SK-MEL-5 (cell line): ENCODE measurements at places on chromosomes 4 and X. TPM values are rescaled to one million over a fixed set of nuclear protein-coding genes. Genes with fewer than 3 reads are reported as not detected.

DMRTC1 gene
- total RNA-seq = not detected in 2 replicates

CASP3 gene
- 33.1 and 38.4 TPM in 2 replicates for total RNA-seq

- peak; percentile 51 for DNase-seq
Measured at GRCh38 chr4:11720292-11720691, 291.6 kb upstream of the HS3ST1 start.

DNA sequence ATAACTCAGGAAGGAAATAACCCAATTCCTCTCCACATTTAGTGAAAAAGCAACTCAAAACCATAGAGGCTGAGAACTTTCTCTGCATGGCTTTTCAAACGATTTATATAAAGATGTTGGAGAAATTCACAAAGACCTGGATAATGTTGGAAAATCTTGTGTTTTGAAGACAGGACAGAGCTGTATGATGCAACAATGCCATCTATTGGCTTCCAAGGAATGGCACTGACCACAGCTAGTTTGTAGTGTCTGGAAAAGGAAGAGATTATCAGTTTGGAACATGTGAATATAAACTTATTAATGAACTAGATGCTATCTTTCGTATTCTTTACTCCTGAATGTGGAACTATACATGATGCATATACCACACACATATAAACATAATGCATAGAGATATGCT, 503.6 kb downstream of the IL1RAPL1 start:
- DNase-seq = peak; percentile 34

GRCh38 chr4:161345741-161346140, 818.1 kb downstream of the FSTL5 start:
- no peak for DNase-seq

TRIM75 gene
- total RNA-seq = not detected in 2 replicates

- DNase-seq = no peak
Measured at GRCh38 chrX:21691512-21692018, 33.4 kb upstream of the KLHL34 start.

GRCh38 chrX:40157228-40158035, 59.7 kb upstream of the BCOR start:
- no peak for DNase-seq

GRCh38 chr4:142858965-142859364, 12.9 kb upstream of the INPP4B start:
- DNase-seq = no peak

DNA sequence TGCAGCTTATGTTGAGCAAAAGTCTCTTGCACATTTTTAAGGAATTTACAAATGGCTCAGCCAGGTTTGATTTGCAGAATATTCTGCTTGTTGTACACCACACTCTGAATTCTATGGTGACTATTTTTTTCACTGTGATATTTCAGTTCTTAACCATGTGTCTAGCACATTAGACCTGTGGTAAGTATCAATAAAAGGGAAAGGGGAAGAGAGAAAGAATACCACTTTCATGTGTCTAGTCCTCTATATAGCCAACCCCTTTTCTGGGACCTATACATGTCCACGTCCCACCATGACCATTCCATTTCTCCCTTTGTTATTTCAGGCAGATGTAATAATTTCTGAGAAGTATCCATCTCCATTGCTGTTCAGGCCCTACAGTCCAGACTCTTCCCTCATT, 121.3 kb upstream of the PNPLA4 start:
- no peak for DNase-seq

DNA sequence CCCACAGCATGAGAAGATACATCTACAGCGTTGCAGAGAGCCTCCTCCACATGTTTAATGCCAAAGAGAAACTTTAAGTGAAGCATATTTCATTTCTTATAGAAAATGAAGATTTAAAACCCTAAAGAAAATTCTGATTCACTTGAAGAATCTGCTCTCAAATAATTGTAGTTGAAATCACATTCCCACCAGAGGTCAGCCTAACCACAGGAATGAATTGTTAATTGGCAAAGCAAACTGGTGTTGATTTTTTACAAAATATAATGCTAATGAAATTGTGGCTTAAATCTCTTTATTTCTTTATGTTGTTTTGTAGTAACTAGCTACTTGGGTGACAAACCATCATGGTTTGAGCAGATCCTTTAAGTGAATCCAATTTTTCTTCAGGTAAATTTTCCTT, 31.1 kb upstream of the WDR17 start:
- peak; percentile 62 for DNase-seq

PNMA5 gene
- total RNA-seq = not detected in 2 replicates
